ENCODE measurements at places on chromosomes 11 and 22.

GRCh38 chr11:69159150-69159852 is 3.6 kb downstream of the SMIM38 start:
- DNase-seq, result no peak

DNA sequence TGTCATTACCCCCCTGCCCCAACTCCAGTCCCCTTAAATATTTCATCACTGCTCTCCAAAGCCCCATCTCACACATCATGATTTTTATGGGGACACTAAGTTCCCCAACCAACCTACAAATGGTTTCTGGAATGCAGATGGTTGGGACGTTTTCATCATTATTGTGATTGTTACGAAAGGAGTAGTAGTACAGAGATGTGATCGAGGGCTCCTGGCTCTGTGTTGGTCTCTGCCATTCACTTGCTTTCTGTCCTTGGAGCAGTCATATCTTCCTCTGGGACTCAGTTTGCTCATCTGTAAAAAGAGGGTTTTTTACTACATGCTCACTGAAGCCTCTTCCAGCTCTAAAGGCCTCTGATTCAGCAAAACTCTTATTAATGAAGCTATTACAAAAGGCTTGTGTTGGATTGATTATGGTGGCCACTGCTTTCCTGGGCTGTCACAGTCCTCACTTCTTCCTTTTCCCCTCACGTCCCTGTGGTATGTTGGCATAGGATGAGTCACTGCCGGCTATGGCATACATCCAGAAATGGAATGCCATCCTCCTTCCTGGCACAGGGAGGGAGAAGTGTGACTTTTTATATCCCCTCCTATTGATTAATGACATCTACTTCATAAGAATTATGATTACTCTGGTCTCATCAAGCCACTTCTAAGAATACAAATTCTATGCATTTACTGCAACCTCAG is 593.7 kb downstream of the METTL15 start:
- DNase-seq, result no peak

DNA sequence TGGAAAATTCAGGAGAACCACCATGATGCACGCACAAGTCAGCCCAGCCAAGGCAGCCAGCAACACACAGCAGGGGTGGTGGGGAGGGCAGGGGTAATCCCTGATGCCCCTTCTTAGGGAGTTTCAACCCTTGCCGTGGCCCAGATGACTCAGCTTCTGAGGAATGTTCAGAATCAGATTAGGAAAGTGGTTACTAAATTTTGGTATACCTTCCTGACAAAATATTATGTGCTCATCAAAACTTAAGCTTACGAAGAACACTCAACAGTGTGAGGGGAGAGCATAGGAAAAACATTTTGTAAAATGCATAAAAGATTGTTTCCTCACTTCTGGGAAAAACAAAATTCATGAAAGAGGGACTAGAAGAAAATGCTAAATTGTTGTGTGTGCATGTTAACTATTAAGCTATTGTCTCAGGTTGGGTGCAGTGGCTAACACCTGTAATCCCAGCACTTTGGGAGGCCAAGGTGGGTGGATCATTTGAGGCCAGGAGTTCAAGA is 32.1 kb downstream of the SERPIND1 start:
- no peak for DNase-seq

- DNase-seq, result no peak
These were observed 3.0 kb downstream of the RSPH14 start for GRCh38 chr22:23138584-23139435.

DNA sequence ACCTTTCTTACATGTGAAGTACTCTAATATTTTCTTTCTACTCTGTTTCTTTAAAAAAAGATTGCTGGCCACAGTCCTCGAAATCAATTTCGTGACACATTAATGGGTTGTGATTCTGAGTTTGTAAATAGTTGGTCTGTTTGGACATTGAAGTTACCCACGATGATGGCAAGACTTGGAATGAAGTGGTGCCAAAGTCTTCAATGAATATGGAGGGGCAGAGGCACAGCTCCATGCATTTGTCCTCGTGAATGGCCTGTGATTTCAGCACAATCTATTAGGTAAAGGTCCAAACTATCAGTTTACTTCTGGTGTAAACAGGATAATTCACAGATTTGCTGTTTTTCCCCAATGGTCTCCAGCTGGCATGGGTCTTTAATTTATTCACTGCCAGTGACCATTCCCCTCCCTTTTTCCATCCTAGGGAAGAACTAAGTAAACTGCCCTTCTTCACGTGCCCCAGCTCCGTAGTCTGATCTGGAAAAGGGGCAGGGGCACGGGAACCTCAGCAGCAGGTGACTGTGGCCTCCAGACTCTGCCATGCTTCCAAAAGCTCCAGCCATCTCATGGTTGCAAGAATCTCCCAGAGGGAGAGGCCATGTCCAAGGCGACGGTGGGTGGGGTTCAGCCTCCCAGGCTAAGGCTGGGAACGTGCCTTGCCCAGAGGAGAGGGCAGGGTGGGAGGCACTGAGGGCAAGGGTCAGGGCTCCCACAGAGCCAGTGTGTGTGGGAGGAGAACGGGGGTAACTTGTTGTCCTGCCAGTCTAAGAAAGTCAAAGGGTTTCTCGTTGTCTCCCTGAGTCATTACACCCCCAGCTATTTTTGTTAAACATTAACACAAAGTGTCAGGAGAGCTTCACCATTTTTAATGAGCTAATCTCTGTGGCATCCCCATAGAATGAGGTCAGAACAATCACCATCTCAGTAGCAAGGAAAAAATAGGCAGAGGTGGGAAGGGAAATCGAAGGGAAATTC is 16.9 kb upstream of the PEX26 start:
- DNase-seq, result no peak

- no peak for DNase-seq
These were observed 54.9 kb downstream of the CD6 start for GRCh38 chr11:61026121-61027031.

DNA sequence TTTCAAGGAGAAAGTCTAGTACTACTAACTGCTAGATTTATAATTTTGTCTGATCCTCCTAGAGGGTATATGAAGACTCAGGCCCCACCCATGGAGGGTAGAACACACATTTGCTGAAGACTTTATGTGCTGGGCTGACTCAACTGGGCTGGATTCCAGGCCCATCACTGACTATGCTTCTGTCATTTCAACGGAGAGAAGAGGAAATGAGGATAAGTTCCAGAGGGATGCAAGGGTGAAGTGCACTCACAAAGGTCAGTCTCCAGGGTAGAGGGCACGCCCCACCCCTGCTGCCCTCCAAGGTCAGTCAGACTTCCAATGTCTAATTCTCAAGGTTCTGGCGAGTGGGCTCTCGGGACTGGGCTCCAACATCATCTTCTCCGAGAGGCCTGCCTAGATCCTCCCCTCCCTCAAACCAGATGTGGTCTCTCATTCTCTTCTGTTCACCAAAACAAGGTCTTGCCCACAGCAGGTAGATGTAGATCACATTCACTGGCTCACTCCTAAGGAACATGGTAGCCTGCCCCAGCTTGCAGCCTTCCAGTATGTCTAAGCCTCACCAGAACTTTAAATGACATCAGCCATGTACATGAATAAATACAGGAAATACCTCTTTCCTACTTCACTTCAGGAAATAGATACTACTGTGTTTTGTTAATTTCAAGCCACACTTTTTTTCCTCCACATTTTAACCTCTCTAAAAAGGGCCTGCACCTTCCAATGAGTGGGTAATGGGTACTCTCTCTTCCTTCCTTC is 7.3 kb upstream of the C11orf86 start:
- no peak for DNase-seq

DNA sequence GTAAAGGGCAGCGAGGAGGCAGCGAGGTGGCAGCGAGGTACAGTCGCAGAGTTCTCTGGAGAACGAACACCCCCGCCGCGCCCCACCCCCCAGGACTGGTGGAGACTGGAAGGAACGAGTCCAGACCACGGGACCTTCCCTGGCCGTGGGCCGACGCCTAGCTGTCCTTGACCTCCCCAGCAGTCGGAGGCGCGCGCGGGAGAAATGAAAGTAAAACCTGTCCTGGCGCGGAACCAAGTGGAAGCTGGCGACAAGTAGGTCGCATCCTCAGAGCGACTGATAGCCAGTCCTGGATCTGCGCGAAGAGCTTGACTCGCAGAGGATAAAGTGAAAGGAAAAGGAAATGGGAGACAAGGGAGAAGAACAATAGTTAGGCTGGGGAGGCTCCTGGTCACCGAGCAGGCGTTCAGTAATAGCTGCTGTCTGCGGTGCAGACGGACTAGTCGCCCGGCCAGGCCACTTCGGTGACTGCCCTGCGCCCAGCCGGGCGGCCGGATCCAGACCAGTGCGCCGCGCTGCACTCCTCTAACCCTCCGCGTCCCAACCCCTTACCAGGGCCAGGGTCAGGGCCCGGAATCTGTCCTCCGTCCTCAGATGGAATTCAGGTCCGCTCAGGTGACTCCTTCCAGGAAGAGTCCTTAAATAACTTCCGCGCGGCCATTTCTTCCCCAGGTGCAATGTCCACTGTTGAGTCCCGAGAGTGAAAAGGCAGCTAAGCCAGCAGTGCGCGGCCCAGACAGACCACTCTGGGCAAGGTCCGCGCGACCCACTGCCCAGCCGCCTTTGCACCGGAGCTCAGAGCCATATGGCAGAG is 1.9 kb upstream of the ADM start:
- no peak for DNase-seq

- DNase-seq, result no peak
These were observed 33.2 kb downstream of the ZNF195 start for GRCh38 chr11:3345736-3346135.

DNA sequence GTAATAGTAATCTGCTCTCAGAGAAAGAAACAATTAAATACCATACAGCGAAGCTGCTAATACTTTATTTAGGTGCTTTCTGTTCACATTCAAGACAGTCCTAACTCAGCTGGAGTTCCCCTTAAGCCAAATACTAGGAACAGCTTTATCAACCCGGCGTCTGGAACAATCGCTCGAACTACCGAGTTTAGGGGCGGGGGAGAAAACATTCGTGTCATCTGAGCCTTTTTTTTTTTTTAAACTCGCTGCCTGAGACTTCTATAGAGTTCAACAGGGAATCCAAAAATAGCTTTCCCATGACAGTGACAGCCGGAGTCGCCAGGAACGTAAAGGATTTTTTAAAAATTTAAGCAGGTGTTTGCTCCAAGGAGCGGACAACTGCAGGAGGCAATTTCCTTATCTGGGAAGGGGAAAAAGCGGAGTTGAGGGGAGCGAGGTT is 852 bp downstream of the TRAF6 start:
- DNase-seq, result no peak

DNA sequence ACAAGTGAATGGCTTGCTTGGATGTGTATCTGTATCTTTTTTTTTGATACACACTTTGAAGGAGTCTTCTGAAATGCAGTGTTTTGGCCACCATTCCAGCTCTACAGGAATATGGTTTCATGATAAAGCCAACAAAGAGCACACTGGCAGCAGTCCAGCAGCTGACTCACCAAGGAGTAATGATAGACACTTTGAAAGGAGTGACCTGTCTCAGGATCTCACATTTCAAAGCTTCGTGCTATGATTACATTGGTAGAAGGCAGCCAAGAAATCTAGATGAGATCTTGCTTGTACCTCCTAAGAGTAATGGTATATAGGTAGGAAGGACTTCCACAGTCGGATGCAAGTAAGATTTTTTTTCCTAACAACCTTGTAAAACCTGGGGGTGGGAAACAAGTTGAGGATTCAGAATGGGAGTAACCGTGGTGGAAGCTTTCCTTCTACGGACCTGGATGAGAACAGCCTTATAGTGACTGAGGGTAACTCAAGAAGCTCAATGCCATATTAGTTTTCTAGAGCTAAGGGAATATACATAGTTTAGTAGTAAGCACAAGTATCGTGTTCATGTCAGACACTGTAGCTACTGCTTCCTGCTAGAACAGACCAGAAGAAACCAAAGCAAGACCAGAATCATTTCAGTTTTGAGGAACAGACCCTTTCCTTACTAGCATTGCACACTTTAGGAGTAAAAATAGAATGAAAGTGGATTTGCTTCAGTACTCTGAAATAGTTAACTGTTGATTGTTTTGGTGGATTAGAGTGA is 25.0 kb downstream of the MTMR3 start:
- DNase-seq, result no peak

GRCh38 chr11:92663539-92663938 is 305.9 kb upstream of the MTNR1B start:
- DNase-seq, result no peak

DNA sequence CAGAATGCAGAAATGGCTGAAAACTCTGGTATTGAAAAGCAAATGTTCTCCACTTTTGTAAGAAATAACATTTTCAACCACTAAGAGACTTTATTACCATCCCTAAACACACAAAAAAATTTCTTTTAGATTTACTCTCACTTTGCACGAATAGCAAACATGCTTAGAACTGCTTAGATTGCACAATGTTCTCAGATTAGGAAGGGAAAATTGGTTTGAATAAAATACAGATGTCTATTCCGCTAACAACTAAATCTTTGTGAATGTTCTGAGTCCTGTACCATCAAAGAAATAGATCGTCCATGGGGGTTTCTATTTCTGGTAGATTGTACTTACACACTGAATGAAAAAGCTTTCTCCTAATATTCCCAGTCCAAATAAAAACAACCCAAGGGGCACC is 40.1 kb downstream of the BDNF start:
- DNase-seq, result no peak

GRCh38 chr11:69131644-69132300 is 24.0 kb upstream of the SMIM38 start:
- no peak for DNase-seq

- no peak for DNase-seq
These were observed 4.0 kb downstream of the KCNJ1 start for GRCh38 chr11:128862908-128863660.

DNA sequence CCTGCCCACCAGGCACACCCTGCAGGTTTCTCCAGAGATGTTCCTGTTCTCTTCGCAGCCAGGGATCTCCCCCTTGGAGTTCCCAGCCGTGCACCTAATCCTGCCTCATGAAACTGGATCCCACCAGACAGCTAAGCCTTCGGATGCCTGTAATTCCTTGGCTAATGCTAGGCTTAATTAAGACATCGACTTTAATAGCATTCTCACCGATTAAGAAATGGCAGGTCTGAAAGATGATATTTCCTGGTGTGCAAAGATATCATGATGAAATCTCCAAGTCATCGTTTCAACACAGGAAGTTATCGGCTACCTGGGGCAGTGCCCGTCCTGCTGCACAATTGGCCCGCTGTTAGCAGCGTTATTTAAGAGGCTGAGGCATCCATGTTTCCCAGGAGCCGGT is 41.5 kb upstream of the CCND1 start:
- DNase-seq, result no peak

GRCh38 chr22:31278626-31279326 is 13.5 kb downstream of the PIK3IP1 start:
- no peak for DNase-seq

- no peak for DNase-seq
These were observed 1.6 kb upstream of the PLAAT4 start for GRCh38 chr11:63534895-63535461.

DNA sequence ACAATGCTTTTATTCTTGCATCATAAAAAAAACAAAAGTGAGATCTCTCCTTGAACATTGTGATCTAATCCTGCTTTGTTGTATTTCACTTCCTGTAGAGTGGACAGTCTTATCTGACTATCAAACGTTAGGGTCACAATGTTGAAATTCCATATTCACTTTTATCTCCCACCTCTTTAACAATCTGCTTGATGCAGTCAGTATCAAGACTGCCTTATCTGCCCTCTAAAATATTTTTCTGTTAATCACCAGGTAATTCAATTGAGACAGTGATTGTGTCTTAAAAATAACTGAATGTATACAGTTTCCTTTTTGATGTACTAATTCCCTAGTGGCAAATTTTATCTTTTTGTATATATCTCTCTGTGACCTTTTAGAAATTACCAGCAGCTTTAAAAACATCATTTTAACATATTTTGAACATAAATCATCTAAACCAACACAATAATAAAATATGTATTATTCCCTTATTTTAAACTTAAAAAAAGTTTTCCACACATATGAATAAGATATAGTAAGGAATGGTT is 143.1 kb upstream of the MPPED2 start:
- no peak for DNase-seq

- DNase-seq, result no peak
These were observed 46.2 kb downstream of the BRSK2 start for GRCh38 chr11:1435820-1436467.

GRCh38 chr22:36303874-36304273 is 50.9 kb downstream of the APOL1 start:
- DNase-seq, result no peak

All from GM19239 (cell line).